Activated T-helper 1 cell treated with anti-CD3 and anti-CD28 coated beads, Interleukin-2, amount 50 U/mL, for 16 hours (primary cell): ENCODE measurements at places on chromosomes 2 and 18.

DNA sequence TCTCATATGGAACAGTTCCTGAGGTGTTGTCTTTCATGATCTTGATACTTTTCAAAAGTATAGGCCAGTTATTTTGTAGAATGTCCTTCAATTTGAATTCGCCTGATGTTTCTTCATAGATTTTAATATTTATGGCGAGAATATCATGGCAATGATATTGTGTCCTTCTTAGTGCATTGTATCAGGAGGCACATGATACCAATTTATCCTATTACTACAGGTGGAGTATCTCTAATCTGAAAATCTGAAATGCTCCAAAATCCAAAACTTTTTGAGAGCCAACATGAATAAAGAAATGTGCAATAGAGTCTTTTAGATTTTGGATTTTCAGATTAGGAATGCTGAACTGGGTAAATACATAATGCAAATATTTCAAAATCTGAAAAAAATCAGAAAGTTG lies 216.6 kb upstream of the LYPD1 start:
- DNase-seq: no peak

DNA sequence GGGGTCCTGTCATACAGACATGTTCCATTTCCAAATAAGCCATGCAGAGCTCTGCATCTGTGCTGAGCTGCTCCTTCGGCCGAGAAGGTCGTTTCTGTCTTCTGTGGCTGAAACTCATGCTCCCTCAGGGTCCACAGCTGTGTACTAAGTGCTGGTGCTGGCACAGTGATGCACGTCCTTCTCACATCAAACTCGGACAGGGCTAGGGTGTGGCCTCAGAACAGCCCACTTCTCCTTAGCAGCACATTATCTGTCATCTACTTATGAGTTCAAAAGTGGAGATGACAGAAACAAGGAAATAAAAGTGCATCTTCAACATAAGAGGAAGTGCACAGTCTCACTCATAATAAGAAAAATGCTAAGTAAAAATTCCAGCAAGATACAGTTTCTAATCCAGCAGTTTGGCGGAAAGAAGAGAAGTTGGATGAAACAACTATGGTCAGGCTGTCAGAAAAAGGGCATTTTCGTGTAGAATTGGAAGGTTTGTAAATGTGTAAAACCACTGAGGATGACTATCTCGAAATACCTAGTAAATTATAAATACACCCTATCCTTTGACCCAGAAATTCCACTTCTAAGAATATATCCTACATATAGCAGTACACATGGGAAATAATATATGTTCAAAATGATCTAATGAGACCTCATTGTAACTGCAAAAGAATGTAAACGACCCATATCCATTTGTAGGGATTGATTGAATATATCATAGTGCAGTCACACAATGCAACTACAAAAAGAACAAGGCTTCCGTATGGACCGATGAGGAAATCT lies 53.7 kb upstream of the APCDD1 start:
- DNase-seq: no peak

DNA sequence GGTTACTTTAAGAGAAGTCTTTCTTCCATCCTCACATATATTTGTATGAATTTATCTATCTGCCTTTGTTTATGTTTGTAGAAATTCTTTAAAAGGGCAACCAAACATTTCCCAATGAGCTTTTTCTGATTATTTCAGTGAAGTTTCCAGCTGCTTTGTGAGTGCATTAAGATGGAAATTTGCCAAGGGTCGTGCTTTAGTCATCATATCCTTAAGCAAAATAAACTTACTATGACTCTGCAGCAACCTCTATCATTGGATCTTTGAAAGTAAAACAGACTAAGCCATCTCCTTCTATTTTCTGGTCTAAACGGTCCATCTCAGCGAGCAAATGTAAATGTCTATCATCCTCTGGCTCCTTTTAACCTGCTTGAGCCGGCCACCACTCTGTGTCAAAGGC lies 489.3 kb downstream of the SOX11 start:
- no peak for DNase-seq

DNA sequence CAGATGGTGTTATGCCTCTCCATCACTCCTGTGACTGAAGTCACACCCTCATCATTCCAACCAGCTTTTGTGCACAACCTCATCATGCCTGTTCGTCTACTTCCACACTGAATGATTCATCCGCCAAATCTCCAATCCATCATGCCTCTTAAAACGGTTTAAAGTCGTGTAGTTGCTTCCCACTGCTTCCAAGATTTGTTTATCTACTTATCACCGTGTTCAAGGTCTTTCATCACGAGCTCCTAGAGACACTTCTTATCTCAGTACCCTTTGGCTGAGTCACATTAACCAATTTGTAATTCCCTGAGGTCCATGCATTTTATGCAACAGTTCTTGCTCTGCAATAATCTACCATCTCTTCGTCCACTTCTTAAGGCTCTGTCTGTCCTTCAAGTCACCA lies 592.3 kb upstream of the ID2 start:
- DNase-seq: no peak

DNA sequence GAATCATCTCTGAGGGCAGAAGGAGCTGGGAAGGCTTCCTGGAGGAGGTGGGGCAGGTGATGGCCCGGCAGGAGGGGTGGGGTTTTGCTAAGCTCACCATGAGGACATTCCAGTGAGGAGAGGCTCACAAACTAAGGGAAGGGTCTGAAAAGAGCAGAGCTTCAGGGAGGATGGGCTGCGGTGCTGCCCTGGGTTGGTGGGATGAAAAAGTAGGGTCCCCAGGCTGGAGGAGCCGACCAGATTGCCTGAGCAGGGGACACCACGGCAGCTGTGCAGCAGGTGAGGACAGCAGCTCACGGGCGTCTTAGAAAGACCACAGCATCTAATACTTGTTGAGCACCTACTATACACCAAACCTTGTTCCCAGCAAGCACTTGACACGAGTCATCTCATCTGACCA lies 82.2 kb downstream of the DYSF start:
- DNase-seq: no peak

- no peak for DNase-seq
These were observed 68.5 kb downstream of the COPS8 start for GRCh38 chr2:237154082-237154638.

DNA sequence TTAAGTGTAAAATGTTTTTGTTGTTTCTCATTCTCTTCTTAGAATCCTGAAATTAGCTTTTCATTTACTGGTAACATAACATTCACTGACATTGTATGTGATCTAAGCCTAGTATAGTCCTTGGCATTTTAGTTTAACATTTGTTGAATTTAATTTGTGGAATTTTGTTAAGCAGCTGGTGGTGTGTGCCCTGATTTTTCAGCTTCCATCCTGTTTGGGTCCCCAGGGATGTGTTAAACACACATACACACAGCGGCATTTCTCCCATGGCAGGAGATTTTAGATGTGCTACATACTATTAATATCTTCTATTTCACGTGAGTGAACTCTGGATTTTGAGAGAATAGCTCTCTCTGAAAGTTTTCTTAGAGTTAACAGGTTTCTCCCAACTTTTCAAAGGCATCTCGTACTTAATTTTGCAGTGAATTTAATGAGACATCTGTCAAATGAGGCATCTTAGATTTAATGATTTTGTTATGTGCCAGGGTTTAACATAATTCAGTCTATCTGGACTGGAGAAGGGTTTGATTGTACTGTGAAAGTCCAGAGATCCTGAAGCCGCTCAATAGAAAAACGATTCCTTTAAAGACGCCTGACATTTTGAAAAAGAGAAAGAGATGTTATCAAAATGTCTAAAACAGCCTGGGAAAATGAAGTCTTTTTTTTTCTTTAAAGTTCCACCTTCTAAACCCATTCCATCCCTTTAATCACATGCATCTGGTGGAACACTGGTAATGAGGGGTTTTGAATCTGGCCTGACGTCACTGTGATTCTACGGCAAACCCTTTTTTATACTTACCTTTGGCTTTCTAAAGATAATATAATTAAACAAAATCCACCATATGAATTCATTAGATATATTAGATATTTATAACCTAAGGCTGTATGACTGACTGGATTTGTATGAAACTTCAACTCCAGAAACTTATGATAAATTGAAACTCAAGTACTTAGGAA lies 6.8 kb downstream of the PHLPP1 start:
- DNase-seq: no peak

DNA sequence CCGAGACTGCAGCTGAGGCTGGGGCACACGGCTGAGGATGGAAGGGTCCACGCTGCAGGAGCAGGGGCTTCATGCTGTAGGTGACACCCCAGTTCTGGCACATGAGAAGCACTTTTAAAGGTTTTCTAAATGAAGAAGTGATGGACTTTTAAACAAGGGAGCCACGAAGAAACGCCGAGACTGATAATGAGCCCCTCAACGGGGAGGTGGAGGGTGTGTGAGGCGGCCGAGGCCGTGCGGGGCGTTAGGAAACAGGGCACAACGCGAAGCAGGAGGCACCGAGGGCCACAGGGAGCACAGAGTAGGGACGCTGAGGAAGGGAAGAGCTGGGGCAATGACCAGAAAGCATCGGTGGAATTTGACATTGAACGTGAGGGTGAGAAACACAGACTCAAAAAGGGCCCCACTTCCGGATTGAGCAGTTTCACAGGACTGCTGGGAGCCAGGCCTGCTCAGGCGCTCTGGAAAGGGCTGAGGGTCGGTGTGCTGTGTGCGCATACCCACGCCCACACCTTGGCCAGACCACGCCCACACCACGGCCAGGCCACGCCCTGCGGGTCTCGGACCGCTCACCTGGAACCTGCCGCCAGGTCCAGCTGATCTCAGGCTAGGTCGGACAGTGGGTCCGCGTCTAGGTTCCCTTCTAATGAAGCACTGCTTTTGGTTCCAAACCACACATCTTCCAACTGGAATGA lies 115.7 kb downstream of the GYPC start:
- DNase-seq: no peak

DNA sequence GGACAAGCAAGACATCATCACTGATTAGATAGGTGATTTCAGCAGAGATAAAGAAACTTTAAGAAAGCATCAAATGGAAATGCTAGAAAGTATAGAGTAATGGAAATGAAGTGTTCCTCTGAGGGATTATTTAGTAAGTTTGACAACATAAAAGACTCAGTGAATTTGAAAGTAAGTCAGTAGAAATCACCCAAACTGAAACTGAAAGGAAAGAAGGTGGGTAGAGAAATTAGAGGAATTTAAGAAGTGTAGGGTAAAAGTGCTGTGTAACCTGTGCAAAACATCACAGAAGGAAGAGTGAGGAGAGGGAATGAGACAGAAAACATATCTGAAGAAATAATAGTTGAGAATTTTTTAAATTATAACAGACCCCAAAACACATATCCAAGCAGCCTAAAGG lies 343.1 kb downstream of the CBLN2 start:
- DNase-seq: no peak

DNA sequence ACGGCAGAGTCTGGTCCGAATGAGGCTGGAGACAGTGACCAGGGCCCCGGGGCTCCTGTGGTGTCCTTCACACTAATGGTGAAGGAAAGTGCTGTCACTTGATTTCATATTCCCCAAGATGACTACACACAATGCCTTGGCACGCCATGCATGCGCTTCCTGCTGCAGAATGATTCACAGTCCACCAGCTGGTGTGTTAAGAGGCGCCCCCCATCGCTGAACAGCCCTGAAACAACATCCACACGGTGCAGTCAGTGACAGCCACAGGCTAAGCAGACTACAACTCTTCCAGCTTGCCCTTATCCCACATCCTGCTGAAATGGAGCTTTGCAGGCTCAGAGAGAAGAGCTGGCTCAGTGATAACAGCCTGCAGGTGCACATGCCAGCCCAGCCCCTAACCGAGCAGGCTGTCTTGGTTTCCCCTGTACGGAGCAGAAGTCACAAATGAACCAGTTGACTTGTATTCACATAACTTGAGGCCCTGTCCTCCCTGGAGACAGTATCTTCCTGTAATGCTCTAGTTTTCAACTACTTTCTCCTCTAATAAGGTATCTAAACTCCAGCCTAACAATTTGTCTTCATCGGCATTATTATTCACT lies 24.3 kb upstream of the CDH20 start:
- DNase-seq: no peak

DNA sequence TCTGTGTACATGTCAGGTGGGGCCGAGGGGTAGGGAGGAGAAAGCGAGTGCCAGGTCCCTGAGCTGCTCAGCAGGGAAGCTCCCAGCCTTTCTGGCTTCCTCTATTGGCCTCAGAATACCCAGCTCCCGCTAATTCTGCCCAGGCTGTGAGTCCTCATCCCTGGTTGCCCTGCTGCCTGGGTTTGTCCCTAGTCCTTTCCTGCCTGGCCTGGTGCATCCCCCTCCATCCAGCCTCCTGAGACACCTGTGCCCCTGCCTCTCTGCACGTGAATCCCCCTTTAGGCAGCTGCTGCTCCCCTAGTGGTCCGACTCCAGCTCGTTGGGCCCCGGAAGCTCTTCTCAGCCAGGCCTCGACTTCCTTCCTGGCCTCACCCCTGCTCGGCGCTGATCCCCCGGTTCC lies 54.6 kb downstream of the INHBB start:
- DNase-seq: no peak

GRCh38 chr2:233400341-233400740 lies 46.0 kb downstream of the DGKD start:
- DNase-seq: no peak

DNA sequence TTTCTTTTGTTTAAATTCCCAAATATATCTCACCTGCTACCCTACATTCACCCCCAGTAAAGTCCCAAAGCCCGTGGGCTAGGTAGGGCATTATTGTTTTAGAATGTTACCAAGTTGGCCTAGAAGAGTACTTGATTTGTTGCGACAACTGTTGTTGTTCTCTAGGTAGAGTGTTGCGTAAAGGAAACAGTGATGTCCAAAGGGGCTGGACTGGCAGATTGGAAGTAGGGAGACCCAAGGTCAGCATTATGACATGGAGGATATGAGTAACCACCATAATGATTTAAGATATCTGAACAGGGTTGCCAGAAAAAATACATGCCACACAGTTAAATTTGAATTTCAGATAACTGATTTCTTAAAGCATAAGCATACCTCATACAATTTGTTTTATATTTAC lies 39.2 kb downstream of the SCN1A start:
- DNase-seq: no peak

DNA sequence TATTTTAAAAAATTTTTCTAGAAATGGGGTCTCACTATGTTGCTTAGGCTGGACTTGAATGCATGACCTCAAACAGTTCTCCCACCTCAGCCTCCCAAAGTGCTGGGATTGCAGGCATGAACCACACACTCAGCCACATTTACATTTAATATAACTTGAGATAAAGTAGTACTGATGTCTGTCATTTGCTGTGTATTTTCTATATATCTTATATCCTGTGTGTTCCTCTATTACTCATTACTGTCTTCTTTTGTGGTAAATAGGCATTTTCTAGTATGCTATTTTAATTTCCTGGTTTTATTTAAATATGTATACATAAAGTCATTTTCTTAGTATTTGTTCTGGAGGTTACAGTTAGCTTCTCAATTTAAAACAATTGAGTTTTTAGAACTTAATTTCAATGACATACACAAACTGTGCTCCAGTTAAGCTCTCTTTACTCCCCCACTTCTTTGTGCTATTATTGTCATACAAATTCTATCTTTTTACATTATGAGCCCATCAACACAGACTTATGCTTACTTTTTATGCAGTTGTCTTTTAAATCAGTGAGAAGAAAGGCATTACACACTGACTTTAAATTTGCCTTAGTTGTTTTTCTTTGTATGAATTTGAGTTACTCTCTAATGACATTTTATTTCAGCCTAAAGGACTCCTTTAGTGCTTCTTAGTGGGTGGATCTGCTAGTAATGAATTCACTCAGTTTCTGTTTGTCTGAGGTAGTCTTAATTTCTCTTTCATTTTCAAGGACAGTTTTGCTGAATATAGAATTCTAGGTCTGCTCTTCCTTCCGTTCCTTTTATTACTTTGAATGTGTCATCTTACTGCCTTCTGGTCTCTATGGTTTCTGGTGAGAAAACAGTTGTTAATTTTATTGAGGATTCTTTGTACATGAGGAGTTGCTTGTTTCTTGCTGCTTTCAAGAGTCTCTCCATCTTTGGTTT lies 6.2 kb upstream of the INPP4A start:
- DNase-seq: no peak

- DNase-seq: no peak
These were observed 83.7 kb downstream of the FMNL2 start for GRCh38 chr2:152418688-152419087.
